ENCODE measurements at places on chromosomes 3 and 15. TPM values are rescaled to one million over a fixed set of nuclear protein-coding genes. Genes with fewer than 3 reads are reported as not detected.

DNA sequence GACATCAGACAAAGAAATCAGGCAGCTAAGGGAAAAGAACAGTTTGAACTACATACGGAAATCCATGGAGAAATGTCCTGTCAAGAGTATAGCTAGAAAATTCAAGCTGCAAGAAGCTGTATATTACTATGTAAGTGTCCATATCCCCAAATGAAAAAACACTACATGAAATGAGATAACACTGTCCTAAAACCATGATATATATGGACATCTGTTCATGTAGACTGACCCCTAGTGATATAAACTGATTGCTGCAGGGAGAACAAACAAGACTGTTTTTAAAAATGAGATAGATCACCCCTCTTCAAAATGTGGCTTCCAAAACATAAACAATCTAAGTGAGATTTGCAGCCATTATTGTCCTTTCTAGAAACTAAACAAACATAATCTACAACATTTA, 985.6 kb downstream of the EPHA3 start:
- no peak for DNase-seq

DNA sequence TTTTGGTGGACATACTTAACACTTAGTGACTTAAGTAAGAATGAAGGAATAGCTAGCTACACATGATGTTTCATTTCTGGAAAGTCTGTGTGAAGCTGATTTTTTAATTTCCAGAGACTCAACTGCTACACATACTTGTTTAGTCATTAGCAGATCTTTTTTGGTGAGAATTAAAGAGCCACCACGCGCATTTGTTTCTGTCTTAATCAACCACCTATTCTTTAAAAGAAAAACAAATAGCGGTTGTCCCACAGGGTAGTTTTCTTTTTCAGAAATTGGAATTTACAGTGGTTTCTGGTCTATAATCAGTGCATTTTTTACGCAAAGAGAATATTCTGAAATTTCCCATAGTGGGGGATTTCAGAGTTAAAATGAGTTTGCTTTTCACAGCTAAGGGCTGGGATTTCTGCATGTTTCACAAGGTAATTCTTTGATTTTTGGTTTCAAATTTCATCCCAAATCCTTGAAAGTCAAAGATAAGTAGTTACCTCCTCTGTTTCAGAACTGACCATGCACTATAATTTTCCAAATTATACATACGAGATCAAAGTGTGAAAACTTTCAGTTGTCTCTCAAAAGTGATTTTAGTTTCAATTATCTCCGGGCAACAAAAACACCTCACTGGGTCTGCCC, 631.0 kb upstream of the GRM7 start:
- DNase-seq: no peak

DNA sequence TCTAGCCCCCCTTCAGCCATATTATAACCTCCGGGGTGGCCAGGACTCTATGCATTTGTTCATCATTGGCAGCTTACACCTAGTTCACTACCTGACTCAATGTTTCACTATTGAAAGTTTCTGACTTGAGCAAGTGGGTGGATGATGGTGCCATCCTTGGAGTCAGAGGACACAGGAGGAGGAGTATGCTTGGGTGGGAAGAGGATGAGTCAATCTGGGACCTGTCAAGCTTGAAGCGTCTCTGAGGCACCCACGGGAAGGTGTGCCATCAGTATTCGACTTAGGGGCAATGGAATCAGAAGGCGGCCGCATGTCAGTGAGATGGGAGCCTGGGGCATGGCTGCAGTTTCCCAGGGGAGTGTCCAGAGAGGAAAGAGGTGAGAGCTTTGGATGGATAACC, 133.3 kb downstream of the EPHB1 start:
- no peak for DNase-seq

- no peak for DNase-seq
Measured at GRCh38 chr3:194162817-194163584, 27.1 kb downstream of the HES1 start.

The DGKG gene
- total RNA-seq: 1.7 TPM

DNA sequence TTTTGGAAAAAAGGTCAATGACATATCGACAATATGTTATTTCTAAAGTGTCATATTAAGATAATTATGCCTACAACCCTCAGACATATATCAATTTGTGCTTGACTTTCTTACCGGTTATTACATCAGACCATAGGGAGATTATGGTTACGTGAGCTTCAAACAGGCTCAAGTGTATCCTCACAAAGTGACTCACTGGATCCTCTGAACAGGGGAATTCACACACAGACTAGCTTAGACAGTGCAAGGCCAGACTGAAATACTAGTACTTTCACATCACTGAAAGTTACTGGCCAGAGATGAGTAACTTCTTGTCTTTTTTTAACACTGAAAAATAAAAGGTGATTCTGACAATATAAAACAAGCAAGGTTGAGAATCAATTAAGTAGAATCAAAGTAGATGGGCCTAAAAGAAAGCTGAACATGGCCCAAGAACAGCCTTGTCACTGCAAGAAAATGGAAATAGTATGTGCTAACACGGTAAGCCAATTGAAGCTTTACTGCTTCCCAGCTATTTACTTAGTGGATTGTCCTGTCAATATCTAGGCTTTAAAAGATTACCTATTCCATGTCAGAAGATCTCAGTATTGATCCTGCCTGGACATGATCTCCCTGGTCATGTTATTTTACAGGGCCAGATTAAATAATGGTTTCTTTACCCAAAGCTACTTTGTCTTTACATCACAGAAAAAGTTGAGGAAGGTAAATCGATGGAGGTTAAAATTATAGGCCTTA, 848.6 kb downstream of the ROBO1 start:
- no peak for DNase-seq

The DUOX2 gene
- total RNA-seq: 0.80 TPM

The CACNA2D3 gene
- 0.48 TPM for total RNA-seq

DNA sequence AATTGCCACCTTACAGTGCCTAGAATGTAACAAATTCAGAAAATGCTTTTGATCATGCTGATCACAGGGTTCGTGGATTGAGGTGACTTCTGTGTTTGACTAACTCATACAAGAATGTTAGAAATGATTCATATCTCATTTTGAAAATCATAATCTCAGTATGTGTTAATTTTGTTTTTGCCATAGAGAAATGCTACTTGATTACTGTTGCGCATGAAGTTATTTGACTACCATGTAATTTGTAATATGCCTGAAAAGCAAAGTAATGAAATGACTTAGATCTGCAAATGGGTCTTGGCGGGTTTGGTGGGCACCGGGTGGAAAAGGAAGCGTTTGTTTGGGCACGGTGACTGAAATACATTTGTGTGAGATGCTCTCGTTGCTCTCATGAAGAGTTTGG, 173.6 kb upstream of the BHLHE40 start:
- DNase-seq: no peak

GRCh38 chr15:41773729-41774061, 589 bp upstream of the MAPKBP1 start:
- DNase-seq: no peak

DNA sequence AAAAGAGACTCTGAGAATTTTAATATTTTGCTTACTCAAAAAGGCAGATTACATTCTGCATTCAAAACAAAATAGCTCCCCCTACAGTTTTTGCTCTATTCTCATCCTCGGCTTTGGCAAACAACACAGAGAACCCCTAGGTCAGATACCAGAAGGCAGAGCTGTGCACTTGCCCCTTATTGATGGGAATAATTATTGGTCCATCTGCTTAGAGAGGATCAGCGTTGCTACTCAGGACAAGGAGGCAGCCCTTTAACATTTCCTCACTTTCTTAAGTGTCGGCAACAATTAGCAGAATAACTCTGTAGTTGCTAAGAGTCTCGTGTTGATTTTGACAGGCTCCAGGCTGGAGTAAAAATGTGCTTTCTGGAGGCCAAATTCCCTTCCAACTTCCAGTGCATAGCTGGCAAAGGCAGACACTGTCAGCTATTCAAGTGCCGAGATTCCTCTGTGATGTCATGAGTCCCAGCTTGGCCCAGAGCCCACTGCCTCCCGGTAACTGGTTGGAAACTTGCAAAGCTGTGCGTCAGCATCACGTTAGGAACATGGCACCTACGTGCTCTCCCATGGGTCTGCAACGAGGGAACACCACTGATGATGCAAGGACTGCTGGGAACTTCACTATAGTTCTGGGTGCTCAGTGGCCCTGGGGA, 482.7 kb upstream of the ADAMTS9 start:
- DNase-seq: peak; percentile 94

- no peak for DNase-seq
Measured at GRCh38 chr15:85500729-85501128, 120.3 kb downstream of the AKAP13 start.

DNA sequence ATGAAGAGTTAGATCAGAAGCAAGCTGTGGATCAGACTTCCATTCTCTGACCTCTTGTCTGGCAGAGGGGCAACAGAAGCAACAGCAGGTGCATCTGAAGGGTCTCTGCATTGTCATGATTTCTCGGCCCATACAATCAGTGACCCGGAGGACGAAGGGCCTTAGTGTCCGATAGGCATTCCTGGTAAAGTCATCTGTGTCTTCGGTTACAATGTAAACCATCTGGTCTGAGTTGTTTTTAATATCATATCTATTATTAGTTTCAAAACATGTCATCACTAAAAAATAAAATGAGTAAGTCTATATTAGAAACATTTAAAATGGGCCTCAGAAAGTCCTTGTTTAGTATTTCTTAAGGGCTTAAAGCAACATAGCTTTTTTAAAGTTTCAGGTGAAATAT, 38.8 kb upstream of the PLOD2 start:
- no peak for DNase-seq

GRCh38 chr3:54670201-54671000, 257.5 kb downstream of the LRTM1 start:
- no peak for DNase-seq

The PAK6 gene
- total RNA-seq: 0.26 TPM

DNA sequence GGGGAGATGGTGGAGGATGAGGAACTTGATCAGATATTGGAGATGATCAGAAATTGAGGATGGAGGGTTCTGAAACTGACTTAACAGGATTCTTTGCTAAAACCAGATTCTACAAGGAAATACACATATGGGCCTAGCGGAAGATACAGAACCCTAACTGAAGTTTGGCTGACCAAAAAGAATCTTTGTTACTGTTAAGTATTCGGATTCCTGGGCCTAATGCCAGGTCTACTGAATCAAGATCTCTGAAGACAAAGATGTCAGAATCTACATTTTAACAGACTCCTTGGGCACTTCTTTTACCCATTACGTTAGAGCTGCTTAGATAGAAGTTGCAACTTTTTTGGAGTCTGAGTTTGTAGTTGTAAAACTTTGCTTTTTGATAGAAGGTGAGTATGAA, 137.7 kb downstream of the FNDC3B start:
- DNase-seq: no peak

Data from mesenteric fat pad (tissue), 1 donor.